ENCODE measurements at places on chromosomes 3 and 15. TPM values are rescaled to one million over a fixed set of nuclear protein-coding genes. Genes with fewer than 3 reads are reported as not detected.

Gene MAP6D1
- not detected for polyA plus RNA-seq

DNA sequence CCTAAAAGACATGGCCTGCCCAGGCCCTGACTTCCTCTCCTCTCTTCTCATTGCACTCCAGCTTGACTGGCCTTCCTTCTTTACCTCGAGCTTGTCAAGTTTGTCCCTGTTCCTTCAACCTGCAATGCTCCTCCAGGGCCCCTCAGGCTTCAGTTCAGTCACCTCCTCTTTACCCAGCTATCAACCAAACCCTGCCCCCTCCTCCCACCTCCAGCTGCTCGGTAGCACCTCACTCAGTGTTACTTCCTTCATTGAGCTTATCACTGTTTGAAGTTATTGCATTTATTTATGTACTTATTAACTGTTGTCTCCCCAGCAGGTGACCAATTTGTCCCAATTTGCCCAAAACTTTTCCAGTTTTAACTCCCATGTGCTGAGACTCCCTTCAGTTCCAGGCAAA, 95.8 kb upstream of the UBE2E1 start:
- DNase-seq, result no peak

DNA sequence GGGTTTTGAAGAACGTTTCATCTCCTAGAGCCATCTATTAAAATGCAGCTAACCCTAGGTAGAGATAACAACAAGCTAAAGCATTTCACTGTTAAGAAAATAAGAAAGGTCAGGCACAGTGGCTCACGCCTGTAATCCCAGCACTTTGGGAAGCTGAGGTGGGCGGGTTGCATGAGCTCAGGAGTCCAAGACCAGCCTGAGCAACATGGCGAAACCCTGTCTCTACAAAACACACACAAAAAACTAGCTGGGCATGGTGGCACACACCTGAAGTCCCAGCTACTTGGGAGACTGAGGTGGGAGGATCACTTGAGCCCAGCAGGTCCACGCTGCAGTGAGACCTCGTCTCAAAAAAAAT, 5.4 kb upstream of the TBC1D5 start:
- no peak for DNase-seq

DNA sequence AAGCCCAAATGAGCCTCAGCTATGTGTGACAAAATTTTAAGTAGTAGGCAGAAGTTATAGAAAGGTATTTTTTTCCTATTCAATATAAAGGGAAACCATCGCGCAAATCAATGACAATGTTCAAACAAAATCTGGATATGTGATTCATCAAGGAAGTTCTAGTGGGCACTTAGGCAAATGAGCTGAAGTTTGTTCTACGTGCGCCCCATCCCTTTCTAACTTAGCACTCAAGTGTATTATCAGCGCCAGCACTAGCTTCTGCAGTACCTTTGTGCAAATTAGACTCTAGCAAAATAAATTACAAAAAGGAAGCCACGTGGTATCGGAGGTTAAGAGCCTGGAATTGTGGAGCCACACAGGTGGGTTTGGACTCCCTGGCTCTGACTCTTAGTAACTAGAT, 91.1 kb downstream of the TBL1XR1 start:
- DNase-seq, result no peak
